ENCODE measurements at places on chromosomes 13 and 19.

DNA sequence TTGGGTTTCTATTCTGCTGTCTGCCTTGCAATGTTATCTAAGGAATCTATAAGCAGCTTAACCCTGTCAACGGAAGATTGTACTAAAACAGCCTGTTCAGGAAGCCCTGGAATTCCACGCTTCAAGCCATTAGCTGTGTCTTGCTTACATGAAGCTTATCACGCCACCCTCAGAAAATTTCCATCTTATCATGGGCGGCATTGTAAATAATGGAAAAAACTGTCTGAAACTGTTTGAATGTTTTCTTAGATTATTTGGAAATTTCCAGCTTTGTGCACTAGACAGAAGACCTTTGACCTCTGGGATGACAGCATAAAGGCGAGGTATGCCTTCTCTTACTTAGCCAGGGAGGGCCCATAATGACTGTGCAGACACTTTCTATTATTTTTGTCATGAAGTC is 319.7 kb downstream of the KCNRG start:
- DNase-seq: no peak

- DNase-seq: no peak
These were observed 121.6 kb downstream of the CYSLTR2 start for GRCh38 chr13:48775285-48775684.

- no peak for DNase-seq
These were observed 180.7 kb upstream of the STARD13 start for GRCh38 chr13:33466262-33466661.

DNA sequence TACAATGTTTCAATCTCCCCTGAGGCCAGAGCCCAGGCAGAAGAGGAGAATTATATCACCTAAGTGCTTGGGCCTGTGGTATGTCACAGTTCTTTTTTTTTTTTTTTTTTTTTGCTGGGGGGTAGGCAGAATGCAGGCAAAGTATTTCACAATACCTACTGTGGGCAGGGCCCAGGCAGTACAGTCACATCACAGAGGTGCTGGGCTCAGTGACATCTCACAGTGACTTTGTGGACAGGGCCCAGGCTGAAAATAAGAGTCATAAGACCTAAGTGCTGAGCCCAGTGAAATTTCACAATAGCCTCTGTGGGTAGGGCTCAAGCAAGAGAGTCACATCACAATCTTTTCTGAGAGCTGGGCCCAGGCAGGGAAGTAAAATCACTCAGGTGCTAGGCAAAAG is 15.9 kb upstream of the ZNF208 start:
- DNase-seq: no peak

GRCh38 chr19:42361545-42361910 is 28.6 kb downstream of the CNFN start:
- DNase-seq: no peak

DNA sequence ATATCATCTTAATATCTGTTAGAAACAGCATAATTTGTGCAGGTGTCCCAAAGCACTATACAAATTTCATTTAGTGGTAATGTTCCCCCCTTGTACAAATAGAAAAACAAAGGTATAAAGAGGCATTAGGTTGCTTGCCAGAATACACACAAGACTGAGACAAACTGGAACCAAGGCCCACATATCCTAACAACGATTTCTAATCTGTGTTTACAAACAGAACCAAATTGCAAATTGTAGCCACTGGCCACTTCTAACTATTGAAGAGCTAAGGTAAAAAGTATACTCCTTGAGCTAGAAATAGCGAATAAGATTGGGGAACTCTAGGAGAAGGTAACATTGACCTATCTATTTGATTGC is 526.1 kb downstream of the KLF12 start:
- DNase-seq: no peak

- no peak for DNase-seq
These were observed 19.6 kb upstream of the CBY2 start for GRCh38 chr13:45682494-45683008.

DNA sequence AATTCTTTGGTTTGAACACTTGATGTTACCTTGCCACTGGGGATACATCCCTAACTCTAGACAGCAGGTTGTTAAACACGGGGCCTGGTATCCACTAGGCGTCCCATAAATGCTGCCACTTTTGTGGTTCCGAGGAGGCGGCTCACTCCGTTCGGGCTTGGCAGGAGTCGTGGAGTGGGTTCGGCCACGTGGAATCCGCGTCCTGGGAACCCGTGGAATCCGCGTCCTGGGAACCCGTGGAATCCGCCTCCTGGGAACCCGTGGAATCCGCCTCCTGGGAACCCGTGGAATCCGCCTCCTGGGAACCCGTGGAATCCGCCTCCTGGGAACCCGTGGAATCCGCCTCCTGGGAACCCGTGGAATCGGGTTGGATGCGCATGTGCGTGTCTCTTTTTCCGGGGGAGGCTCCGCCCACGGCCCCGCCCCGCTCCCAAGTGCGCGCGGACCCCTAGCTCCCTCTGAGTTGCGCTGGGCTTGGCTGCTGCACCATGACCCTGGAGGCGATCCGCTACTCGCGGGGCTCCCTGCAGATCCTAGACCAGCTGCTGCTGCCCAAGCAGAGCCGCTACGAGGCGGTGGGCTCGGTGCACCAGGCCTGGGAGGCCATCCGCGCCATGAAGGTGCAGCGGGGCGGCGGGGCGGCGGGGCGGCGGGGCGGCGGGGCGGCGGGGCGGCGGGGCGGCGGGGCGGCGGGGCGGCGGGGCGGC is at the start of gene MRI1:
Gene MRI1 (plus strand): TSS at position 422 of the 707 bp plus-strand sequence. CDS start 67 bp downstream, at position 489.
- peak; percentile 70 for DNase-seq

DNA sequence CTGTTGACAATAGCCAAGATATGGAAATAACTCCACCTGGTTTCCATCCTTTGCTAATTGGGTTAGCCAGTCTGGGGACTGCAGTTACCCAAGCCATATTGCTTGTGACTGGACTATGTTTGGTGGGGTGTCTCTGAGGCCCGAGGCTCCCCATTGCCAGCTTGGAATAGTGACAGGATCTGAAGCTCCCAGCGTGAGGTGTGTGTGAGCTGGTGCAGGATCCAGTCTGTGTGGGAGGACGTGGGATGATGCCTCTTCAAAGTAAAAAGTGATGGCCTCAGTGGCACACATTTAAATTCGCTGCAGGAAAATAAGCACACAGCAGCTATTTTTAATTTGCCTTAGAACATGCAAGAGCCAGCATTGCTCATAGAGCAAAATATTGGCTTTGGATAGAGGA is 75.0 kb downstream of the TEX26 start:
- no peak for DNase-seq

DNA sequence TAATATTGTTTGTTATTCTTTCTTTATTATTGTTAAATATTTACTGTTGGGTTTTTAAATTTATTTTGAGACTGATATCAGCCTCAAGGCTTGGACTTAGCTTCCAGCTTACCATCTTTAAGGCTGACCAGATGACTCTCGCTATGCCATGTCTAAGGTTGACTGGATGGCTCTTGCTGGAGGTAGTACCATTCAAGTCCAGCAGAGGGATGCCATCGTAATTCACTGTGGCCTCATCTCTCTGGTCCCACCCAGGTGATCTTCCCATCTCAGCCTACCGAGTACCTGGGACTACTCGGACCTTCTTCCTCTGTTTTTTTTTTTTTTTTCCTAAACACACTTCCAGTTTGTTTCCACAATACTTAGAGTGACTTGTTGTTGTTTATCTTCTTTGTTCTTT is 41.7 kb upstream of the ZNF91 start:
- peak; percentile 17 for DNase-seq

DNA sequence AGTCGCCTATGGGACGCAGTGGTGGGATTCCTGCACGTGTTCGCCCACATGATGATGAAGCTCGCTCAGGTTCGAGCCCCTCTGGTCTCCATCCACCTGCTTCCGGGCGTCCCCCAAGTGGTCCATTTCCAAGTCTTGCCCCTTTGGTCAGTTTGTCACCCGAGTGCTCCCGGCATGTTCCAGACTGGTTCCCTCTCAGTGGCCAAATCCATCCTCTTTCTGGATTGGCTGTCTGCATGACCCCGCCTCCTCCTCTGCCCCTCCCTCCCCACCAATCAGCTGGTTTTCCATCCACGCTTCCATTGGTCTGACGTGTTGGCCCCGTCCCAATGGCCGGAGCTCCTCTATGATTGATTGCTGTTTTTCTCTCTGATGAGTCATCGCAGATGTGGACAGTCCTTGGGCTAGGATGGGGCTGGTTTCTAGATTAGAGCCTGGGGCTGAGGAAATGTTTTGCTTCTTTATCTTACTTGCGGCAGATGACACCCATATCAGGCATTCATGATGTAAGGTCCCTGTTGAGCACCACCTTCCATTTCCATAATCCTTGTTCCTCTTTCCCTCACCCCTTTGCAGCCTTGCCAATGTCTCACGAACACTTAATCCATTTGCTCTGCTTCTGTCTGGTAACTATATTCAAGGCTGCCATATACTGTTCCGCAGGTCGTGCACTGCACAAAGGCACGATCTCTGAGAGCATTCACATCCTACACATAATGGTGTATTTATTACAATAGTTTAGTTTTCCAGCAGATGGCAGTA is 73.8 kb downstream of the MAP4K1 start:
- peak; percentile 61 for DNase-seq

All from activated CD4-positive, alpha-beta T cell treated with anti-CD3 and anti-CD28 coated beads for 48 hours (primary cell).